ENCODE measurements at places on chromosomes 11 and 22.
A peak's percentile ranks its signal among the peaks of the same experiment; 100 is the strongest.

DNA sequence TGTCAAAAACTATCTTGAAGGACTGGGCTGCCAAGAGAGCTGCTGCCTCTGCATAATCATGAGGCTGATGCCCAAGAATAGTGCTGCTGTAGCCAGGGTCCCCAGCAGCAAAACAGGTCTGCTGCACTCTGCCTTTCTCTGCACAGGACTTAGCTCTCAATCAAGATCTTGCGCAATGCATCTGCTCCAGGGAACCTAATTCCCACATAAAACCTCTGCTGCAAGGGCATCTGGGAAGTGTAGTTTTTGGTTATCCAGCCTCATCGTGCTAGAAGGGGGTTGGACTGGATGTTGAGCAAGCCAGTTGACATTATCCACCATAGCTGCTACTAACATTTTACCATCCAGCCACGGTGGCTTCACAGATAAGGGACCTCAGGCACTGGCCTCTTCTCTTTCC is 192.7 kb downstream of the C11orf91 start:
- no peak for DNase-seq

DNA sequence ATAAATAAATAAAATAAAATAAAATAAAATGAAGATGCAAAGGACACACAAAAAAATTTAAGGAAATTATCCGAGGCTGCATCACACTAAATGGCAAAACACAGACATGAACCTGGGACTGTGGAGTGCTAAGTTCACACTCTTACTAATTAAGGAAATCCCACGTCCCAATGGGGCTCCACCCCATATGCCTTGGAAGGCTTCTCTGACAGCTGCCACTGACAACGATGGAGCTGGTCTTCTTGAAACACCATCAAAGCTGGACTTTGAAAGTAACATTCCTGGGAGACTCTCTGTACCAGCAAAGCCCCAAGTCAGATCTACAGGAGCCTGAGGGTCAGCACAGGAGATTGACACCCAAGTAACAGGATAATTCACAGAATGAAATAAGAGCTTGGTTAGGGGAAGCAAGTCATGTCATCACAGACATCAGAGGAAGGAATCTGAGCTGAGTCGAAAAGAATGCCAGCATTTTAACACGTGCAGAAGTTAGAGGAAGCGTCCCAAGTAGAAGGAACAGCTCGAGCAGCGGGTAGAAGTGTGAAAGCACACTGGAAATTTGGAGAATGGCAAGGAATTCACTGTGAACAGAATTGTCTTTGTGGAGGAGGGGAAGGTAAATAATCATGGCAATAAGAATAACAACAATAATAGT is 13.8 kb downstream of the TPST2 start:
- DNase-seq, result peak; percentile 71

DNA sequence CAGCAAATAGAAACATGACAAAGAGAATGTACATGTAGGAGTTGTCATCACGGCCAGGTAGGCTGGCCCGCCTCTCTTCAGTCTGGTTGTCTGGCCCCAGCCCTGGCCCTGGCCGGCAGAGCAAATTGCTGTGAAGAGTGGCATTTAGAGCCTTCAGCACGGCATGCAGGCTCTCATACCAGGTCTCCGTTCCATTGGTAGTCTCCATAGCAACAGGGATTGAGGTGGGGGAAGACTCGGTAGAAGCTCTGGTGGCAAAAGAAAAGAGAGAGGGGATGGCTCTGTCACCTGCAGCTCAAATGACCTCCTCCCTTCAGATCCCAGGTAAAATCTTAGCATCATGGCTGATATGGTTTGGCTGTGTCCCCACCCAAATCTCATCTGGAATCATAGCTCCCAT is 10.0 kb downstream of the KCNE3 start:
- DNase-seq, result no peak

DNA sequence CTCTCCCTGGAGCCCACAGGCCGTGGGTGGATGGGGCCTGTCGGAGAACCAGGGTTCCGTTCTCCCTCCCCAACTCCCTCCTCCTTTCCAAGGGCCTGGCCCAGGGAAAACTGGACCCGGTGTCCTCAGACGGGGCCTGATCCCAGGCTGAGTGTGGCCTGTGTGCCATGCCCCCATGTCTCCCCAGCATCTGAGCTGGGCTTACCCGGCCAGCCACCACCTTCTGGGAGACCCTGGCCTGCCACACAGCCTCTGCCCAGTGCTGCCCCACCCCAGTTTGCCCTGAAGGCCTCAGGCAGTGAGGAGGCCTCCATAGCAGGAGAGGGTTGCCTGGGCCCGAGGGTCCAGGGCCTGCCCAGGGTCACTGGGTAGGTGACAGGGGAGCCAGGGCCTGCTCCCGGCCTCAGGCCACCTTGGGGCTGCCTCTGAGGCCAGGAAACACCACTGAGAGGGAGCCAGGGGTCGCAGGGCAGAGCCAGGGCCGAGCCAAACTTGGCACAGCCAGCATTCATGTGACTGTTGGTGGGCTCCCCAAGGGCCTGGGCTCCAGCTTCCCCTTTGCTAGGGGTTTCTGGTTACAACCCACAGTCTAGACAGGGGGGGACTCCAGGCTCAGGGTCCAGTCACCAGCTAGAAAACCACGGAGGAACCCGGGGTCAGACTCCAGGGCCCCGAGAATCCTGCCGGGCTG is 590 bp upstream of the IFITM10 start:
- no peak for DNase-seq

DNA sequence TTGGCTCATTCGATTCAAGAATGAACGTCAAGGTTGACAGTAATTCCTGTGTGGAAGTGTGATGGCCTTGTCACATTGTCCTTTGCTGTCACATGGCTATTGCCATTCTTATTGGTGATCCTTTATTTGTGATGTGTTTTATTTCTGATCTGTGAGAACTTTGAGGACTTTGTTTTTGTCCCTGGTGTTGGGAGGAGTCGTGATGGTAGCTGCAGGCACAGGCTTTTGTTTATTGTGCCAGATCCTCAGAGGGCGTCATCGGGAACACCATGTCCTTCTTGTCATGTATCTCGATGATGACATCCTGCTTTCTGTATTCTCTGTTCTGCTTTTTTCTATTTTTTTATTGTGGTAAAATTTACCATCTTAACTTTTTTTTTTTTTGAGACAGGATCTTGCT is 5.6 kb downstream of the PICK1 start:
- peak; percentile 79 for DNase-seq

DNA sequence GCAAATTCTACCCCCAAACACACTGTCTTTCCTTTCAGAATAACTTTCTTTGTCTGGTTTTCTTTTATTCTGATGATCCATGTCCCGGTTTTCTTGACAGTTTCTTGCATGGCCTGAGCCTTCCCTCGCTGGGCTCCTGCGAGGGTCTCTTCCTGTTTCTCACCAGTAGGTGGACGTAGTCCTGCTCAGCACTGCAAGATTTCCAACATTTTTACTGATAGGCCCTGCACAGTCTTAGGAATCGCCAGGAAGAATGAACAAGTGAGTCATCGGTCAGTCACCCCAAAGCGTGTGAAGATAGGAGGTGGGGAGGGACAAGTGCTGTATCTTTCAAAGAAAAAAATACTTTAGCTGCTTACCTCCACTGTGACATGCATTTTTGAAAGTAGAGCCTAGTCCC is 16.9 kb upstream of the KIRREL3 start:
- DNase-seq, result no peak

- DNase-seq, result no peak
These were observed 30.8 kb downstream of the FEZ1 start for GRCh38 chr11:125465255-125465654.
